ENCODE measurements at places on chromosomes 7 and 10.

DNA sequence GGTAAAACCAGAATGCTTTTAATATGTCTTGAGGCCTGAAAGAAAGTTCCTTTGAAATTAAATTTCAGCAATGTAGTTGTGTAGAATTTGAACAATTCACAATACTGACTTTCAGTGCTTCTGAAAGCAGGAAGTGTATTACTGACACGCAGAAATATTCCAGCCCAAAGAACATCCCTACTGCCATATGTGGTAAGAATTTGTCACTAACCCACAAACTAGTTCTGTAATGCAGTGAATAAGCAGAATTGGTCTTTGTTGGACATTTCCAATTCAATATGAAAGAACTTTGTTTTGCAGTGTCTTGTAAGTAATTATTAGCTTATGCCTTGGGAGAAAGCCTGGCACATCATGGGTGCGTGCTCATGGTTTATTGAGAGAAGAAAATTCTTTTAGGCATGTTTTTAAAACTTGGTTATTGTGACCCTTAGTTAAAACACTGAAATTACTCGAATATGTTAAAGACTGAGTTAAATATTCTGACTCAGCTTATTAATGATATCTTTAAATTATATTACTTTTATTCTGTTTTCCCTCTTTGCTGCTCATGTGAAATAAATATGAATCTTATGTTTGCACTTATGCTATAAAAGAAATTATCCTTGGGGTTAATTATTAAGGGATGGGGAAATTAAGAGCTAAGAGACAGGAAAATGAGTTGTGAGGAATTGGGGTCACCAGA, 33.4 kb downstream of the PTPN12 start:
- DNase-seq = no peak

GRCh38 chr10:62266611-62267010, 2.0 kb downstream of the RTKN2 start:
- DNase-seq = no peak

GRCh38 chr10:104440221-104440620, 86.6 kb downstream of the CFAP58 start:
- no peak for DNase-seq

DNA sequence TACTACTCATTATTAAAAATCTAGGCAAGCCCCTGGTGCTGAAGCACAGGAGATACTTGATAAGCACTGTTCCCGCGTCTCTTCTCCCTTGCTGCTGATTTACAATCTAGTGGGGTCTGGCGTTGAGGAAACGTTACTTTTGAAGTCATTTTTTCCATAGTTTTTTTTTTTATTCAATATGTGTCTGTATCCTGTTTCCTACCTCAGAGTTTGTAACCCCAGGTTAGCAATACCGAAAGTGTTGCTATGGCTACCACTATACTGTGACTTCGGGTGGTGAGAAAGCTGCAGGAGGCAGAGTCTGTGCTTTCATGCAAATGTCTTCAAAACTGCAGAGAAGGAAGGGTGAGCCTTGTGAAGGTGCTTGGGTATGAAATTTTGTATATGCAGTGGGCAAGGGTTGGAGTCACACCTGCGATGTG, 458.8 kb upstream of the GHITM start:
- DNase-seq = no peak

GRCh38 chr10:100748231-100749058, 3.1 kb downstream of the PAX2 start:
- no peak for DNase-seq

GRCh38 chr7:36971515-36972139, 247.3 kb upstream of the AOAH start:
- no peak for DNase-seq

DNA sequence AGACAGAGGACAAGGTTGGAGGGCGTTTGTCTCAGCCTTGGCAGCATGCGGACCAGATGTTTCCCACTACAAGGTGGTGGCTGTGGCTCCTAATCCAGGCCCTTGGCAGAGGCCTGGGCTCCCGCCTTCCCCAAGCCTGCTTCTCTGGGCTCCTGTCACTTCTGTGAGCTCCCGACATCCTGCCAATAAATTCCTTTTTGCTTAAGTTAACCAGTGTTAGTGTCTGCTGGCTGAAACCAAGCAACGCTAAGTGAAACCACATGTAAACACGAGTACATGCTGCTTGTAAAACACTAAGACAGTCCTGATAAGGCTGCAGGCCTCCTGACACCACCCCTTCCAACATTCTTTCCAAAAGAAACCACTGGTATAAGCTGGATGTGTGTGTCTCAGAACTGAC, 263.6 kb upstream of the ZMIZ1 start:
- DNase-seq = no peak

- no peak for DNase-seq
Observed at GRCh38 chr10:37700886-37701780, 156.3 kb downstream of the ZNF248 start.

GRCh38 chr10:31395695-31396094, 76.7 kb downstream of the ZEB1 start:
- DNase-seq = no peak

DNA sequence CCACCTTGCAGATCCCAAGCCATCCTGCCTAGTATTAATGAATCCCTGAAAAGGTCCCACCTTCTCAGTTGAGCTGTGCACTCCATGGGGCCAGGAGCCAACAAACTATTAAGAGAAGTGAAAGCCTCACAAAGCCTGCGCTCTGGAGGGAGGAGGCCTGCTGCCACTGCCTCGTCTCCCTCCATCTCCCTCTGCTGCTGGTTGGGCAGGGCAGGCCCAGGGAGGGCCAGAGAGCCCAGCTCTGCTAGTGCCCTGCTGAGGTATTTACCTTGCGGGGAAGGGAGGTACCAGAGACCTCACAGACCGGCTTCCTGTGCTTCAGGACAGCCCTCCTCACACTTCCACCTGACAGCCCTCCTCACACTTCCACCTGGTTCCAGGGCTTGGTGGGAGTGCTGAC, 171.5 kb downstream of the SH3PXD2A start:
- DNase-seq = no peak

GRCh38 chr10:71790749-71791440, 17.6 kb upstream of the VSIR start:
- no peak for DNase-seq

- no peak for DNase-seq
Observed at GRCh38 chr10:17219024-17219423, 9.0 kb upstream of the VIM start.

DNA sequence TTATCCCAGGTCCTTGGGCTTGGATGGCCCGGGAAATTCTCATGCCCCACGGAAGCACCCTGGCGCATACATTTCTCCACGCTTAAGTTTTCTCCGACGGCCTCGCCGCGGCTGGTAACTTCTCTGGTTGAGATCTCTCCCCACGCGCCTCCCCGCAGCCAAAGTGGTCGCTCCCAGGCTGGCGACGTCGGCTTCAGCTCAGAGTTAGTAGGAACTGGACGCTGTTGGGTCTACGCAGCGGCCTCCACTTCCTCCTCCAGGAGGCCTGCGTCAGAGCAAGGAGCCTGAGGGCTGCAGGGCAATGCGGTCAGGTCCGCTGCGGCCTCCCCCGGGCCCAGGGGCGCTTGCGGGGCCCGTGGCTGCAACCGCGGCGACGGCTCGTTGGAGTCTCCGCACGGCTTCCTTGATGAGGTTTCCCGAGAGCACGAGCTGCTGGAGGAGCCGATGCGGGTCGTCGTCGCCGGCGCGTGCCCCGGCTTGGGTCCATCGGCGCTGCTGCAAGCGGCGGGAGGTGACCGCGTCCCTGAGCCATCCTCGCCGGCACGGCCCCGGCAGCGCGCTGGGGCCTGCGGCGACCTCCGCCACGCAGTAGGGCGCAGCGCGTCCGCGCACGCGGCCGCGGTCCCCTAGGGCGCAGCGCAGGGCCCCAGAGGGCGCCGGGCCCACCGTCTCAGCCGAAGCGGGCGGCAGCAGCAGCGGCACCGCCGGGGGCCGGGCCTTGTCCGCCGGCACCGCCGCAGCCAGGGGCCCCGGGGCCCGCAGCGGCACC, 744 bp downstream of the FRAT2 start:
- no peak for DNase-seq

DNA sequence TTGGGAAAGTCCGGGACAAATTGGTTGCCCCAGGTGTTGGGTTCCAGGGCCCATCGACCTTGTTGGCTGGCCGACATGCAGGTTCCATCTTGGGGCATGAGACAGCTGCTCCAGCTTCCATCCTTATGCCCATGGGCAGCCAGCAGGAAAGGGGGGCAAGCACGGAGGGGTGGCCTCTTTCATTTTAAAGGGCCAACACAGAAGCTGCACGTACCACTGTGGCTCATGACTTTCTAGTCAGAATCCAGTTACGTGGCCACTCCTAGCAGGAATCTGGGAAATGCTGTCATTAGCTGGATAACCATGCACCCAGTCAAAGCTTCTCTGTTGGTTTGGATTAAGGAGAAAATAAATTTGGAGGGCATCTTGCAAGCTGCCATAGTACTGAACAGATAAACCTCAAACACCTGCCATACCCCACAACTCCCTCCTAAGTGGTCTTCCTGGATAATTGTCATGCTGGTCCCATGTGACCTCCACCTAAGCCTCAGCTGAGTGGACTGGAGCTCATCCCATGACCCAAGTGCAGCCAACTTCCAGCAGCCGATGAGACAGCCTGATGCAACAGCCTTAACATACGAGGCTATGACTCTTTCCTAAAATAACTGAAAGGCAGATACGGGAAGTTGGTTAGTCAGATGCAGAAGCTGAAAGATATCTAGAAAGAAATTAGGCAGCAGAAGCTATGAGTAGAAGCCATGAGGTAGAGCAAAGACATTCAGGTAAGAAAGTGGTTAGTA, 21.4 kb upstream of the GSDME start:
- DNase-seq = no peak

DNA sequence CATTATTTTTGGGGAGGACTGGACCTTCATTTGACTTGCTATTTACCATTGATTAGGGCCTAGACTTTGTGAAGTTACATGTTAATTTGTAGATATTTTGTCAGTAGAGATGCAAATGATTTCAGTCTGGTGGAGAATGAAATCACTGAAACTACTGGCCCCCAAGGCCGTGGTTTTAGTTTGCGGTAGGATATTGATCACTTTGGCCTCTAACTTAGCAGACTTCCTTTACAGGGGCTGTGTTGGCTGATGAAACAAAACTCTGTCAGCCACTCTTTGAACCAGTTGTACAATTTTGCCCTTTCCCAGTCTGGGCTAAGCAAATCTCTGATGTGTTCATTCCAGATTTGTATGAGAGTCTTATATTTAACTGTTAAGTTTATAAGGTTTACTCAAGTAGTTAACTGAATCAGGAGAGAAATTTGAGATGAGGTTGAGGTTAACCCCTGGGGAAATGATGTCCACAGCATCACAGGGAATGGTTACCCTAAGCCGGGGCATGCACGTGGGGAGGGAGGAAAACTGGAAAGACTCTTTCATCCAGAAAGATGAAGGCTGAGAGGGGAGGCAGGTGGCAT, 105.7 kb upstream of the INSIG1 start:
- no peak for DNase-seq

GRCh38 chr10:118042827-118043242, 3.9 kb downstream of the RAB11FIP2 start:
- DNase-seq = no peak

GRCh38 chr7:121366852-121367431, 29.2 kb downstream of the FAM3C start:
- peak; percentile 6 for DNase-seq

DNA sequence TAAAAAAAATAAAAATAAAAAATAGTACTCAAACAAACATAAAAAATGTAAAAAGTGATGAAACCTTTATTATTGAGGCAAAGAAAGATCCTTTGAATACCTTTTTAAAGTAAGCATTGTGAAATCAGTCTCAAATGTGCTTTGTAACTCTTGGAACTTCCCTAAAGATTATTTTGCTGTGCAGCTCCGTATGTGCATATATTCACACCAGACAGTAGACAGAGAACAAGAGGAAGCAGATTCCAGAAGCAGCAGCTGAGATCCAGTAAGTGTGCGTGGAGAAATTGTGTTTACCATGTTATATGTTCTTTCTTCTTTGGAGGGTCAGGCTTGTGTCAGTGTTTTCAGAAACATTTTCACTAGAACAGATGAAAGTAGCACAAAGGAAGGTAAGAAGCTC, 324.9 kb downstream of the AGMO start:
- DNase-seq = no peak

DNA sequence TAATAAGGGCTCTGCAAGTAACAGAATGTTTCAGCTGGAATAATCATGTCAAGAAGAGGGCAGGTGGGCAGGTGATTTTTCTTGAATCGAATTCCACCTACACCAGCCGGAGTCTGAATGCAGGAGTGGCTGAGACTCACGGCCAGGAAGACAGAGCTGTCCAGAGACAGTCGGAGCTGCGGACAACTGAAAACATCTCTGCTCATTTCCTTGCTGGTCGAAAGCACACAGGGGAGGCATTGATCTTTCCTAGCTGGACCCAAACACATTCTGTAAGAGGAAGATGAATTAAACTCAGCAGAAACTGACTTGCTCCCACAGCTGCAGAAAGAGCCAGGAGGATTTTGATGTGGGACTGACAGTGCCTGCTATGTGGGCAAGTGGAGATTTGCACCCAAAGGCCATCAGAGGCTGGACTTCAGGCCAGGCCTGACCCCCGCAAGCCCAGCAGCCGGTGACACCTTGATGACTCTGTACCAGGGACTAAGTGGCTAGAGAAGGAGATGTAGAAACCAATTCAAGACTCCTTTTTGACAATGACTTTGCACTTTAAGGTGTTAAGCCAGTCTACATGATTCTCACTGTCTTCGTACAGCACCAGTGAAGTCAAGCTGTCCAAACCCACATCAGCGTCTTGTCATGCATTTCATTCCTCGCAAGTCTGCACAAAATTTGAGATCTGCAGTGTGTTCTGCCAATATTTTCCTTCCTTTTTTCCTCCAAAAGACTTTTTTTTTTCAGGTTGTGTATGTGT, 169.4 kb downstream of the TEX36 start:
- DNase-seq = no peak

DNA sequence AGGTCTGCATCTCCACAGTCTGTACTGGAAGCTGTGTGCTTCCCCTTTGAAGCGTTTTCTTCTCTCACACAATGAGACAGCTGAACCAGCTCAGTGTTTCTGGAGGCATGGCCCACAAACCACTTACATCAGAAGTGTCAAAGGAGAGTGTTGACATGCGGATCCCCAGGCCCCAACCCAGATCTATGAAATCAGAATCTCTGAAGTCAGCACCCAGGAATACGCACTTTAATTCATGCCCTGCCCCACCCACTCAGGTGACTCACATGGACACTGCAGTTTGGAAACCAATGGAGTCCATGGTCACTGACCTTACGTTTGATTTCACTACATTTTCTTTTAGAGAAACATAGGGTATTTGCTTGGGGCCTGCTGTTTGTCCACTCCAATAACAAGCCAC, 19.0 kb downstream of the TLL2 start:
- DNase-seq = no peak

- no peak for DNase-seq
Observed at GRCh38 chr10:62082729-62083411, 181.4 kb downstream of the ARID5B start.

All from effector memory CD4-positive, alpha-beta T cell (primary cell).